ENCODE measurements at places on chromosomes 1 and 21.

- DNase-seq: no peak
Observed at GRCh38 chr1:62884156-62884740, 100.3 kb downstream of the ATG4C start.

DNA sequence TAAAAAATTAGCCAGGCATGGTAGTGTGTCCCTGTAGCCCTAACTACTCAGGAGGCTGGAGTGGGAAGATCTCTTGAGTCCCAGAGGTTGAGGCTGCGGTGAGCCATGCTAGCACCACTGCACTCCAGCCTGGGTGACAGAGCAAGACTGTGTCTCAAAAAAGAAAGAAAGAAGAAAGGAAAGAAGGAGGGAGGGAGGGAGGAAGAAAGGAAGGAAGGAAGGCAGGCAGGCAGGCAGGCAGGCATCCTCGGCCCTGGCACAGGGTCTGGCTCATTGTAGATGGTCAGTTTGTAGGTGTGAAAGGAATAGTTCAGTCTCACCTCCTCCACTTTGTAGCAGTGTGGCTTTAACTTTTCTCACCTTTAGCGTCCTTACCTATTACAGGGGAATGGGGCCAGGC, 25.0 kb downstream of the NAV1 start:
- DNase-seq: no peak

DNA sequence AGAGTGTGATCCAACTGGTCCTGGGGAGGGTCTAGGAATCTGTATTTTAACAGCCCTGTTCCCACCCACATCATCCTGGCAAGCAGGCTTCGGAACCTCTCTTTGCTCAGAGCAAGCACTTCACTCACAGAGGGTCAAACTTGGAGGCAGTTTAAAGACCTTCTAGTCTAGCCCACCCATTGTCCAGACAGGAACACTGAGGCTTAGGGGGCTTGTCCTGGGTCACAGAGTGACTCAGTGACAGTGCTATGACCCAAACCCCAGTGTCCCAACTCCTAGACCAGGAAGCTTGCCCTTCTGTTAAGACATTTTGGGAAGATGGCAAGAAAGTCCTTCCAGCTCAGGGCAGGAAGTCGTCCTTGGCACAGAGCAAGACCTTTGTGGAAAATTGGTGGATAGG, 36.5 kb downstream of the FBXO2 start:
- DNase-seq: no peak

DNA sequence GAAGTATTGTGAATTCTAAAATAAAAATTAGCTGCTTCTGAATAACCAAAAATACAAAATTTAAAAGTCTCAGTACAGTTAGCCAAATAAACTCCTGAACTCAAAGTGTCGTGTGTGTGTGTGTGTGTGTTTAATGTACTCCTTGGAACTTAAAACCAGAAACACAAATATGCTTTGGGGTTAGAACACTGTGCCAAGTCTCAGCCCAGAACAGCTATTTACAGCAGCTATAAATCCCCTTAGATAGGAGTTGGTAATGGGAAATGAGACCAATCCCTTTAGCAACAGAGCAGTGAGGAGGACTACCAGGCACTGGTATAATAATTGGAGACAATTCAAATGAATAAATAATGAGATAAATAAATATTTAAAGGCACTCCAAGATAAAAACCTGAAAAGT, 83.1 kb downstream of the PATJ start:
- no peak for DNase-seq

GRCh38 chr1:117820694-117821381, 108.6 kb downstream of the GDAP2 start:
- DNase-seq: no peak

DNA sequence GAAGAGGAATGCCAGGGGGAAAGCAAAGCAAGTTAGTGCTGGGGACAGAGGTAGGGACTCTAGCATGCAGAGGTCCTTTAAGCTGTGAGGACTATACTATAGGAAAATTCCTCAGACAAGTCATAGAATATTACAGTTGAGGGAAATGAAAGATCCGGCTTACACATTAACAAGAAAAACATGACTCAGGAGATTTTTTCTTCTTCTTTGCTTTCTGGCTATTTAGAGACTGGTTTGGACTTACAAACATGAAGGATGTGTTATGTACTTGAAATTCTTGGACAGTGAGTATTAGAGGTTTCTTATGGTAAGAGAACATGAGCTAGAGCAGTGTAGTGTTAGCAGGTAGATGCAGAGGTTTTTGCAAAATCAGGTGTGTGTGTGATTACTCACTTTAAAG, 24.9 kb downstream of the USP25 start:
- DNase-seq: no peak

DNA sequence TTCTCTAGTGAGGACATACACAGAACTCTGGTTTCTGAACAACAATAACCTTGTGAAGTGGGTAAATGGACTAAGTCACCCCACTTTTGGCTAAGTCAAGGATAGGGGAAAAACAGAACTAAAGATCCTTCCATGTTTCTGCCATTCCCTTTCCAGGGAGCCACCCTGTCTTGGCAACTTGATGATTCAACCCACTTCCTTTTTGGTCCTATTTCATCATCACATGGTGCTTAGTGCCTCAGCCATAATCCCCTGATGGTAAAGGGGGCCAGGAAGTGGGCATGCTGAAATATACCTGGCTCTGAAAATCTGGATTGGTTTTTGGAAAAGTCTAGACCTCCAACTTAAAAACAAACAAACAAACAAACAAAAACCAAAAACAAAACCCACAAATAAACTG, 206.4 kb upstream of the FOXD3 start:
- no peak for DNase-seq

- DNase-seq: no peak
Observed at GRCh38 chr1:51058858-51059257, 43.2 kb upstream of the C1orf185 start.

- DNase-seq: no peak
Observed at GRCh38 chr1:222161676-222162075, 386.2 kb downstream of the HHIPL2 start.

DNA sequence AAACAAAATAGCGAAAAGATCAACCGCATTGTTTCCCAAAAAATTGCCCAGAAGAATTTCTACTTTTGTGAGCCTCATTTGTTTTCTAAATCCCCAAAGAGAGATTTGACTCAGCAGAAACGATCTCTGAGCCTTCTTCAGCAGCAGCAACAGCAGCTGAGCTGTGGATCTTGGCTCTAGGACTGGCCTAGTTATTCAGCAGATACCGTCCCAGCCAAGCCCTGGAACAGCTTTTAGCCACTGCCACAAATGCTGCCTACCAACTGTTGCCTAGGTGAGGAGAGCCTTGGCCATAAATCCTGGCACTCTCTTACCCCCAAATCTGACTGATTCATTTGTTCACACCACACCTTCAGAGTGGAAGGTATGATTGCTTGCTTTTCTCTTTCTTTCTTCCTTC, 320.1 kb downstream of the TGFB2 start:
- DNase-seq: no peak

- DNase-seq: no peak
Observed at GRCh38 chr1:98410082-98410481, 251.4 kb upstream of the SNX7 start.

- no peak for DNase-seq
Observed at GRCh38 chr1:21541835-21542234, 32.6 kb downstream of the ALPL start.

DNA sequence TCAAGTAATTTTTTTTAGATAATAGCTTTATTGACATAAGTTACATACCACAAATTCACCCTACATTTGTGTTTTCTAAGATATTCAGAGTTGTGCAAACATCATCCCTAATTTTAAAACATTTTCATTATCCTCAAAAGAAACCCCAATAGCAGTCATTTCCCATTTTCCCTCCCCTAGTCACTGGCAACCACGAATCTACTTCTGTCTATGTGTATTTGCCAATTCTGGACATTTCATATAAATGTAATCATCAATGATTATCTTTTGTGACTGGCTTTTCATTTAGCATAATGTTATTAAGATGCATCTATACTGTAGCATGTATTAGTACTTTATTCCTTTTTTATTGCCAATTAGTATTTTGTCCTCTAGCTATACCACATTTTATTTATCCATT, 88.8 kb upstream of the SLFNL1 start:
- DNase-seq: no peak

GRCh38 chr1:3678361-3679097, 26.2 kb downstream of the TP73 start:
- DNase-seq: no peak

GRCh38 chr1:201661823-201662359, 123.0 kb downstream of the NAV1 start:
- no peak for DNase-seq

DNA sequence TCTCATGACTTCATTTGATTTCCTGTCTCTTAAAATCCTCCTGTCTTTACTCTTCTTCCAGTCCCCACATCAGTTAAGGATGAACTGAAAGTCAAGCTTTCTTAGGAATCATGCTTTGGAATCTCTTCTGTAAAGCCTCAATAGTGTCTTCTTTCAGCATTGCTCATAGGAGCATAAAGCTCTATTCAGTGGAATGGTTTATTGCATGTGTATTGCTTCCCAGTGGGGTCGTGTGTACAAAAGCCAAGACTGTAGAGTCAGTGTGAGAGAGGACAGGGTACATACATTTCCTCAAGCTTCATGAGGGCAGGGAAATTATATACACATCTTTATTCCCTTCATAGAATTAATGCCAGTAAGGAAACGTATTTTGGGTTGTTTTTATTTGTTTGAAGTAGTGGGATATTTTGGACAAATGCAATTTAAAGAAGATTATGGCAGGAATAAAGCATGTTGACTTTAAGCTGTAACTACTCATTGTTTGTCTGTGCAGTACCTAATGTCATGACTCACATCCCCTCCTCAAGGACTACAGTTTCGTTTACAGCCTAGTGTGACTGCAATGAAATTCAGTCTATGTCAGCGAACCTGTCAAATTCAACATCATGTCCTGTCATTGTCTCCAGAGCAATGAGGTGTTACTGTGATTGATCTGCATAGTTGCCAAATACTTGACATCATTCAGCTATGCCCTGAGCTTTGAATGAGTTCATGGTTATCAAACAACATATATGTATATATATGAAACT, 2164.2 kb downstream of the NCAM2 start:
- DNase-seq: no peak

DNA sequence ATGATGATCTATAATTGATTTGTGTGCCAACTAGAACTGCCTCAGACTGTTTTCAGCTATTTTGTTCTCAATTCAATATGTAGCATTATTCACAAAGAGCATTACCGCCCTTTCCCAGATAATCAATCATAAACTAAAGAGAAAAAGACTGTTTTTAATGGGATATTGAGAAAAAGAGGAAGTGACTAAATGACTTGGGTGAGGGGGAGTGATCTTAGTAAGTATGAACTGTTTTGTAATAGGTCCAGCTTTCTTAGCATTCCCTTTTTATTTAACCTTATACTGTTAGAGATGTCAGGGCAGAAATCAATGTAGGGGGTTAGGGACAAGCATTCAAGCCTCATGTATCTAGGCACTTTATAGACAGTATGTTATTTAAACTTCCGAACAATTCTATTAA, 157.8 kb upstream of the DPYD start:
- DNase-seq: no peak

DNA sequence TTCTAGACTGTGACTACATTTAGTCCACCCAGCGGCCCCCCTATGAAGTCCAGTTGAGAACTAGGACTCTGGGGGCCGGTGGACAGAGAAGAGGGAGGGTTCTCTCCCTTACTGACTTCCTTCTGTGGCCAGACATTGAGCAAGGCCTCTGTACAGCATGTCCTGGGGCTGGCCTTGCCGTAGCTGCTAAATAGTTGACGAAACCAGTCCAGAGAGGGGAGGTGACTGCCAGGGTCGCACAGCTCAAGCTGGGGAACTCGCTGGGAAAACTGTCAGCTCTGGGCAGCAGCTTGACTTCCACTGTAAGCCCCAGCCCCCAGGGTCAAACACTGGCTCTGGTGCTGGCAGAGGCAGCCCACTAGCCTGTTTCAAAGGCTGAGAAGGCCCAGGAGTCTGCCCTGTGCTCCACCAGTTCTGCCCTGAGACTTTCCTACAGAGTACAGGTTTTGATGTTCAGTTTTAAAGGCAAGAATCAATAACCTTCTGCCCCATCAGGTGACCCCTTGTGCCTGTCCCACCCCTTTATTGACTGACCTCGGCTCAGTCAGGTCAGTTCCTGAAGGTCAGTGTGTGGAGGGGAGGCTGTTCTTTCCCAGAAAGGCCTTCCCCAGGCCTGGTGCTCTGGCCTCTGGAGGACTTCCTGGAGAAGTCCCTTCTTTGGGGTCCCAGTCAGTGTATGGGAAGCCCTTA, 14.1 kb downstream of the PCSK9 start:
- no peak for DNase-seq
